ENCODE measurements at places on chromosomes 3 and 15.

DNA sequence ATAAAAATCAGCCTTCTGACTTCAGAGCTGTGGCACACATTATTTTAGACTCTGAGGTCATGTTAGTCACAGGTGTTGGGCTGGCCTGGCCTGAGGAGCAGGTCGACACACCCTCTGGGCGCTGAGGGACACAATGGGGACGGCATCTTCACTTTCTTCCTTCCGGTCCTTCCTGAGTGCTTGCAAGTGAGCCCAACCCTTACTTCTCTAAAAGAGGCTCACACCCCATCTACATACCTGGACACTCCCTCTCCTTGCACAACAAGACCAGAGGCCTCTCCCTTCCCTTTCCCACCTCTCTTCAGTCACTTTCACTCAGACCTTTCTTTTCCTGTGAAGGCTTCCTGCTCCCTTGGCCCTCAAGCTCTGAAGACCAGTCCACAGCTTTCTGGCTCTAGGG lies 85.4 kb downstream of the XXYLT1 start:
- no peak for DNase-seq

DNA sequence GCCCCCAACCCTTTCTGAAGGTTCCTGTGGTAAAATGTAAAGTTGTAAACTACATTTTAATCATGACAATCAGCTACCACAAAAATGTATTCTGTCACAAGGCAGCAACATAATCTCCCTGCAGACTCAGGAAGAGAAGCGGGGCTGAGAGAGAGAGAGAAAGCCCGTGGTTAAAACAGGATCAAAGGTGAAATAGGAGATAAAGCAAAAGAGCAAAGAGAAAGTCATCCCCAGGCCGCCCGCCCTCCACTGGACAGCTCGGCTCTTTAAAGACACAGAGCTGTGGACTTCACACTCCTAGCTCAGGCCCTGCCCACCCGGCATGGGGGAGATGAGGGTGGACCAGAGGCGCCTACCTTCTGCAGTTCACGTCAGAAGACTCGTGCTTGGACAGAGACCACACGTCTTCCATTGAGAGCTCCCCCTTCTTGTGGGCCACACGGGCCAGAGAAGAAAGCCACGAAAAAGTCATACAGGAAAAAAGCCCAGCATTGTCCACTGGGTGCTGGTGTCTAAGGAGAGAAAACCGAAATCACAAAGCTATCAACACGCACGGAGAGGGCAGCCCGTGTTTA lies 29.4 kb downstream of the ABCC5 start:
- DNase-seq = no peak

DNA sequence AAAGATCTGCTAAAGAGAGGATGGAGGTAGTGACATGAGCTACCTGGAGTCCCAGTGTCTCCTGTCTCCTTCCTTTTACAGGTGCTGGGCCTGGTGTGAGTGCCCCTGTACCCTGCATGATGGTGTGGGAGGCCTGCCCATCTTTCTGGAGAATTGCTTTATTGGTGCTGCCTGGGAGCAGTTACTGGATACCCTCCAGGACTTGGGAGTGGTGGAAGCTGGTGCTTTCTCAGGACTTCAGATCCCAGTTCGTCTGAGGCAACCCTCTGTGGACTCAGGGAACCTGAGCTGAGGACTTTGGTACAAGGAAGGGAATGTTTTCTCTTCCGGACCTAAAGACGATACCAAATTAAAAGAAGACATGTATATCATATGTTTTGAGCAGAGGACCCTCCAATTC lies 18.3 kb upstream of the NUDT16 start:
- no peak for DNase-seq

DNA sequence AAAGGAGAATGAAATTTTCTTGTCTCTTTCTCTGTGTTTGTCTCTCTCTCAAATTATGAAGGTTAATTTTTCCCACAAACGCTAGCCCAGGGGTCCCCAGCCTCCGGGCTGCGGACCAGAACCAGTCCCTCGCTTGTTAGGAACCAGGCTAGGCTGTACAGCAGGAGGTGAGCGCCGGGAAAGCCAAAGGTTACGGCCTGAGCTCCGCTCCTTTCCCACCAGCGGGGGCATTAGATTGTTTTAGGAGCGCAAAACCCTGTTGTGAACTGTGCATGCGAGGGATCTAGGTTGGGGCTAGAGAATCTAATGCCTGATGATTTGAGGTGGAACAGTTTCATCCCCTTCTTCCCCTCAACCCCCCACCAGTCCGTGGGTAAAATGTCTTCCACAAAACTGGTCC lies 74.7 kb upstream of the ZNF385D start:
- DNase-seq = no peak

- DNase-seq = no peak
Measured at GRCh38 chr3:50658416-50658815, 16.3 kb upstream of the DOCK3 start.

DNA sequence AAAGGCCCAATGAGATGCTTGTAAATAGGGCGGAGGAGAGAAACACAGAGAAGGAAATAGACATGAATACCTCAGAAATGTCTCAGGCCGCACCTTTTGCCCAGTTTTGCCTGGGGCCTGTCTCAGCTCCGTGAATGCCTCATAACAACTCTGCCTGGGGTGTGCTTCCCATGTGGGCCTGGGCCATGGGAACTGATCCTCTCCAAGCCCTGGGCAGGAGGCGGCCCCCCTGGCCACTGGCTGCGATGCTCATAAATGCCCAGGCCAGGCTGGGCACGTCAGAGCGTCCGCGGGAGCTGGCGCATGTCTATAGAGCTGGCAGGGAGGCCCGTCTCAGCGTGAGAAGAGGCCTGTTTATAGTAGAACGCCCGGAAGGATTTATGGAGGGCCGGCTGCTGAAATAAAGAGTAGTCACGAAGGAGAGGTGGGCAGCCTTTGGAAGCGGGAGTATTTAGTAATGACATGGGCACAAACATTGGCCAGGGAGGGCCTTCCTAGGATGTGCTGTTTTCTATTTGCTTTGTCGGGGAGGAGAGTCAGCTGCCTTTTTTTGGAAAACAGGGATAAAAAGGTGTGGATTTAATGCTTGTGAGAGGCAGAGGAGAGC lies 85.9 kb upstream of the IGF1R start:
- DNase-seq = no peak

DNA sequence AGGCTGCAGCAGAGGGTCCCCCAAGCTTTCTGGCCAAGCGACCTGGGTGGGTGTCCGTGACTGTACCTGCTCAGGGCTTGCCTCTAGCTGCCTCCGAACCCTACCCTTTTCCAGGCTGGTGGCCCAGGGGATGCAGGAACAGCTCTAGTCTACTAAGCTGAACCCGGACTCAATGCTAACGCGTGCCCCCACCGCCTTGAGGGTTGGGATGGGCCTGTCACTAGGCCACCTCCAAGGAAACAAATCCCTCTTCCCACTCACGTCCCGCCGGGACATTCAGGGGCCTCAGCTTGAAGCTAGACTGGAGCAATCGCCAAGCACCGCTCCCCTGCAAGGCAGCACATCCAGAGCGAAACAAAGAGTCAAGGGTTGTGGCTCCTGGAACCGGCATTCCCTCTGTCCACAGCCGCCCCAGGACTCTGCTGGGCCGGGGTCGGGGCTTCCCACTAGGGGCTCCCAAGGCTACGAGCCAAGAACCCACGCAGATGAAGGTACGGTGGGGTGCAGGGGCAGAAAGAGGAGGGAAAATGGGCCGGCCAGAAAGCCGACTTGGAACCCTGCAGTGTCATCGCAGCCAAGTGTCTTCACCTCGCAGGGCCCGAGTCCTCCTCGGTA lies 2.9 kb downstream of the FBXL22 start:
- no peak for DNase-seq

DNA sequence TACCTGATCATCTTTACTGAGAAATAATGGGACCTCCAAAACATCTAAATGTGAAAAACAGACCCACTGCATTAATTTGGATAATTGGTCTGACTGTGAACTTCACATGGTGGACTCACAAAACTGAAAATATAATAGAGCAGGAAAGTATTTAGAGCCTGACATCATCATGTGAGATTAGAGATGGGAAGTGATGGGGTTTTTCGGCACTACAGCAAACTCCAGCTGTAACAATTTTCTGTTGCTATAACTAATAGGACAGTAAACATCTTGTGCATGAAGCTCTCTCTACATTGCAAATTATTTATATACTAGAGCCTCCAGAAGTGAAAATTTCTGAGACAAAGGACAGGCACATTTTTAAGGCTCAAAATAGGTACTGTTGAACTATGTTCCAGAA lies 32.2 kb downstream of the VEPH1 start:
- DNase-seq = no peak

GRCh38 chr3:60555686-60556354 lies 695.4 kb downstream of the FHIT start:
- DNase-seq = no peak

DNA sequence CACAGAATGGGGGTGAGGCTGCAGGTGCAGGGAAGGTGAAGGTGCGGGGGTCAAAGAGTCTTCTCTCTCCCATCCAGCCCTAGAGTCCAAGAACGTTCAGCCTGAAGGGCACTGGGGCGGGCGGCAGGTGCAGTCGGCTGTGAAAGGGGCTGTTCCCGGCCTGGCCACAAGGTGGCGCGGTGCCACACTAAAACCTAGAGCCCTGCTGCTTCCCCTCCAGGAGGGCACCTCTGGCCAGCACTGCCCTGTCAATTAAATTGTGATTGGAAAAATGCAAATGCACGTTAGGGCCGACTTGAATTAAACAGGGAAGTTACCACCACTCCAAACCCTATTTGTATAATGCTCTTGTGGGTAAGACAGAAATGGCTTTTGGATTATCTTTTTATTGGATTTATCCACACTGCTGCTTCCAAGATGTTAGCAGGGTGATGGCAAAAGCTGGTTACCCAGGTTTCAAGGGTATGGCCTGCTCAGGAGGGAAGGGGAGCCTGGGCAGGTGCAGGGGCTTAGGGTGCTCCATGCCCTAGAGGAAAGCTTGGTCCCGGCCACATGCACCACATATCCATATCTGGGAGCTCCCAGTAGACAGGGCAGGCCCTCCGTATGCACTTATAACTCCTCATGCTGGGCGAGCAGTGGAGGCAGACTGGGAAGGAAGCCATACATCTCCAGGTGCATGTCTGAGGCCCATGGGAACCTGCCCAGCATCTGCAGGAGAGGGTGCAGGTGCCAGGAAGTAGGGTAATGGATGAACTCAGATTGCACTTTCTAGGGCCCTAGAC lies 119.8 kb downstream of the ADCY5 start:
- no peak for DNase-seq

GRCh38 chr15:57094321-57095257 lies 176.1 kb downstream of the TCF12 start:
- no peak for DNase-seq

DNA sequence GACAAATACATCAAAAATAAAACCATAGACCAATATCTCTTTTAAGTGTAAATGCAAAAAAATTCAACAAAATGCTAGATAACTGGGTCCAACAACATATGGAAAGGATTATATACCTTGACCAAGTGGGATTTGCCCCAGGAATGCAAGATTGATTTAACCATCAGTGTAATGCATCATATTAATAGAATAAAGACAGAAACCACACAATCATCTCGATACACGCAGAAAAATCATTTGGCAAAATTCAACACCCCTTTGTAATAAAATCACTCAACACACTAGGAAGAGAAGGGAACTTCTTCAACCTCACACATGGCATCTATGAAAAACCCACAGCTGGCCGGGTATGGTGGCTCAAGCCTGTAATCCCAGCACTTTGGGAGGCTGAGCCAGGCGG lies 19.5 kb downstream of the GREM1 start:
- DNase-seq = no peak

GRCh38 chr15:58770519-58770856 lies 614 bp upstream of the MINDY2 start:
- no peak for DNase-seq

DNA sequence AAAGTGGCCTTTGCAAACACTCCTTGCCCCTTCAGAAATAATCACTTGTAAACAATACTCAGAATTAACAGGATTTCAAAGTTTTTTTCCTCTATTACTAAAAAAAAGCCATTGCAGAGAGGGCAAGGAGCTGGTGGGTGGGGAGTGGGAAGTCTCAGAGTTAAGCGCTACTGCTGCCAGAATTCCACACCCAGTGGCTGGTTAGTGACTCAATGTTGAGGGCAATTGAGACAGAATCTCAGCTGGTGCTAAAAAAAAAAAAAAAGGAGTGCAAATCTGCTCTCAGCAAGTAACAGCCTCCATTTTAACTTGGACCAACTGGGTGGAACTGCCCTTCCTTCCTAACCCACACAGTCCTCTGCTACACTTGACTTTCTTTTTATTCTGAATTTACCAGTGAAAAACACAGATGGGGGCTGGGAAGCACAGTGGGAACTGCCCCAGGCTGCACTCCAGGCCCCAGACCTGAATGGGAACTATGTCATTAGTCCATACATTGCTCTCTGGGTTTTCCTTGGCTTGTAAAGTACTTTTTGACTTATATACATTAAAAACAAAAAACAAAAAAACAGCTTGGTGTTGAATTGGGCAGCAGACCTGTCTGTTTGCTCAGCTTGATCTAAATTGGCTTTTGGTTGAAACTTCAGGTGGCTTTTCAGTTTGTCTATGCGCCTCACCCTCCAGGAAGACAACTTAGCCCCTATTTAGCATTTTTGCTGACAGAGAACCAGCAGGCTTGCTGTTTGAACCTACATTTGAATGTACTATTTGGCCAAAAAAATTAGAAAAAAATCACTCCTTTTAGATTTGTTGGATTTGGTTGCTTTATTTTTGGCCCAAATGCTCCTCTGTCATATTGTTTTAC lies 357.8 kb upstream of the TBL1XR1 start:
- DNase-seq = no peak

DNA sequence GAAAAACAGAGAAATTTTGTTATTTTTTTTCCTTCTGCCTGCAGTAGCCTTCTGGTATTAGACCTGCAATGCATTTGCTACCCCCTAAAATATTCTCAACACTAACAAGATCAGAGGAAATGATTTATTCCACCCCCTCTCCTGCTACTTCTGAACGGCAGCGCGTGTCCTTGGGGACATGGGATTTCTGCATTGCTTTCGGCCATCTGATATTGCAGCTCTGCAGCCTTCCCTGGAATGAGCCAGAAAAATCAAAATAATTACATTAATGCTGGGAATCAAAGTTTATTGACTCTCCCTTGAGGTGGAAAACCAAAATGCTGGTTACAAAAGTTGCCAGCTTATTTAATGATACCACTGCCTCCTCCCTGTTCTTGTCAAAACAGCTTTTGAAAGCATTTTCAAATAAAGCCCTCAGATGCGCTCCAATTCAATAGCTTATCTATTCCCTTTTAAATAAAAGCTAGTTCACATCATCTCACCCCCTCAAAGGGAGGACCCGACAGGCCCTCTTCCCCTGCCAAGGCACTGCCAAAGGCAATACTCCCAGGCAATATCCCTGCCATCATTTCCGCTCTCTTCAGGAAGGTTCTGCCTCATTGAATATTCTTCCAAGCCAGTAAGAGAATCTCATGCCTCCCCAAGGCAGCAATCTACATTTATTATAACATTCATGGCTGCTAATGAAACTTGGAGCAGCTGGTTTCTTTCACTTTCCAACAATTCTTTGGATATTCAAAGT lies 96.6 kb downstream of the FHIT start:
- DNase-seq = no peak

DNA sequence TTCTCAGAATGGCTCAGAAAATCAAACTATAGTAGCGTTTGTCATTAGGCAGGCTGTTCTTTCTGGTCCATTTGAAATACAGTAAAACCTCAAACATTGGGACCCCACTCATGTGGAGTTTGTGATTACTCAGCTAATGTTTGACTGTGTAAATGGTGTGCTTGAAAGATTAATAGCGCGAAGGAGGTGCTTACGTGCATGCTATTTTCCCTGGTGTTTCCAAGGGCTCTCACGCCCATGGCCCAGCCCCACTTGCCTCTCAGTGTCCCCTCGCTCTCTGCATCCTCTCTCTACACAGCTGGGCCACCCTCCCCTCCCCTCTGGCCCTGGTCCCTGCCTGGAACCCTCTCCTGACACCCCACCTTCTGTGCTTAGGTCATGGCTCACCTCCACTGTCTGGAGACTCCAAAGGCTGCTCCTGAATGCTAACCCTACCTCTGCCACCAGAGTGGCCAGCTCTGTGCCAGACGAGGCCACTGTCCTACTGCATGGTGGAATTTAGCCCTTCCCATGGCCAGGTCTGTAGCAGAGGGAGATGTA lies 194.2 kb downstream of the PLCL2 start:
- no peak for DNase-seq

All from nucleus accumbens (tissue), 56 donors.